SW 1271 (cell line): ENCODE measurements at places on chromosomes 3 and 15.
A peak's percentile ranks its signal among the peaks of the same experiment; 100 is the strongest.

- no peak for DNase-seq
Observed at GRCh38 chr3:170096342-170096741, 58.5 kb downstream of the GPR160 start.

DNA sequence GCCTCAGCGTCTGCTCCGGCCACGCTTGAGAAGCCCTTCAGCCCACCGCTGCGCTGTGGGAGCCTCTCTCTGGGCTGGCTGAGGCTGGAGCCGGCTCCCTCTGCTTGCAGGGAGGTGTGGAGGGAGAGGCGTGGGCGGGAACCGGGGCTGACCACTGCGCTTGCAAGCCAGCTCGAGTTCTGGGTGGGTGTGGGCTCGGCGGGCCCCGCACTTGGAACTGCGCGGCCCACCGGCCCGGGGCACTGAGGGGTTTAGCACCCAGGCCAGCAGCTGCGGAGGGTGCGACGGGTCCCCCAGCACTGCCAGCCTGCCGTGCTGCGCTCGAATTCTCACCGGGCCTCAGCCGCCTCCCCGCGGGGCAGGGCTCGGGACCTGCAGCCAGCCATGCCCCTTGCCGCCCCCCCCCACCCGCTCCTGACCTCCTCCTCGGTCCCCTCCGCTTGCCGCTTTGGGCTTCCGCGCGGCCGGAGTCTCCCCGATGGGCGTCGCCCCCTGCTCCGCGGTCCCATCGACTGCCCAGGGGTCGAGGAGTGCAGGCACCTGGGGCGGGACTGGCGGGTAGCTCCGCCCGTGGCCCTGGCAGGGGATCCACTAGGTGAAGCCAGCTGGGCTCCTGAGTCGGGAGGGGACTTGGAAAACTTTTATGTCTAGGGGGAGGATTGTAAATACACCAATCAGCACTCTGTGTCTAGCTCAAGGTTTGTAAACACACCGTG is 106.7 kb downstream of the RAP2B start:
- no peak for DNase-seq

DNA sequence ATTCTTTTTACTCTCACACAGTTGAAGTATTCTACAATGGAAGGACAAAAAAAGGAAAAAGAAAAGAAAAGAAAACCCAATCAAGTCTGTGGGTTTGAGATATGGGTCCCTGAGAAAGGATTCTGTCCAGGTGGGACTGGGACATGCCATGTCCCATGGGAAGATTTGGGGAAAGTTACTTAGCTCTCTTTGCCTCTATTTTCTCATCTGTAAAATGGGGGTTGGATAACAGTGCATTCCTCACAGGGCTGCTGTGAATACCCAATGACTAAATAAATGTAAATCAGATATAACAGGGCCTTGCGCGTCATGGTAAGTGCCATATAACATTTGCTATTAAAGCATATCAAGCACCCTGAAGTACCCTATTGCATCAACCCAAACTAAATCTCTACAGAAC is 105.7 kb downstream of the CPN2 start:
- DNase-seq: no peak

DNA sequence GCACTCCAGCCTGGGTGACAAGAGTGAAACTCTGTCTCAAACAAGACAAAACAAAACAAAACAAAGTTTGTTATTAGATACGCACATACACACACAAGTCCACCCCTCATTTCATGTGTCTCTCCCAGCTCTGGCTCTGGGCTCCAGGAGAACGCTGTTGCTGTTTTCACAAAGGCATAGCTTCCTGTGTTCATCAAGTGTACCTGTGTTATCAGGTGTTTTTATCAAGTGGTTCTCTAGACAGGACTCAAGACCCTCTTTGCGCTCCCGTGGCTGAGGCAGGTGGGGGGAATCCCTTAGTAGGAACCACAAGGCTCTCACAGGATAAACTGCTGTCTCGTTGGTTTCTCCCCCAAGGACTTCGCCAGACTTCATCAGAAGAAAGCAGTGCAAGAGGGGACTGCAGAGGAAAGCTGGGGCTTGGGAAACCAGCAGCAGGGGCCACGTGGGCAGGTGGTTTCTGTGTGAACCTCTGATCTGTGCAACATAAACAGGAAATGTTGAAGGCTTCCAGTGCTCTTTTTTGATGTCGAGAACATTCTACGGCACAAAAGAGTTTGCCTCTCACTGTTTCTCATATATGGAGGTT is 6.9 kb upstream of the PPP1R2 start:
- DNase-seq: no peak

DNA sequence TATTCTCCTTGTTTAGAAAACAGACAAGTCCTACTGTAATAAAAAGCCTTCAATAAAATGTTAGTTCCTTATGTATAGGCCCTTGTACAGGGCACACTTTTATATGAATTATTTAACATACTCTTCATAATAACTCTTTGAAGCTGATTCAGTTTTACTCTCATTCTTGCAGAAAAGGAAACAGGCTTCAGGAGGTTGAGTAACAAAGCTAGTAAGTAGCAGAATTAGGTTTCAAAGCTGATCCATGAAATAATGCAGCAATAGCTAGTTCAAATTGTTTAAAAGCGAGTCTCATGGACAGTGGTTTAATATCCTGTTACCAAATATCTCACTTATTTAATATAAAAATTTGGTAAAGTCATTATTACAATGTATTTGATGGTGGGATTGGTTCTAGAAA is 25.0 kb downstream of the TCF12 start:
- DNase-seq: no peak

GRCh38 chr3:24062916-24063315 is 117.8 kb downstream of the NR1D2 start:
- no peak for DNase-seq

DNA sequence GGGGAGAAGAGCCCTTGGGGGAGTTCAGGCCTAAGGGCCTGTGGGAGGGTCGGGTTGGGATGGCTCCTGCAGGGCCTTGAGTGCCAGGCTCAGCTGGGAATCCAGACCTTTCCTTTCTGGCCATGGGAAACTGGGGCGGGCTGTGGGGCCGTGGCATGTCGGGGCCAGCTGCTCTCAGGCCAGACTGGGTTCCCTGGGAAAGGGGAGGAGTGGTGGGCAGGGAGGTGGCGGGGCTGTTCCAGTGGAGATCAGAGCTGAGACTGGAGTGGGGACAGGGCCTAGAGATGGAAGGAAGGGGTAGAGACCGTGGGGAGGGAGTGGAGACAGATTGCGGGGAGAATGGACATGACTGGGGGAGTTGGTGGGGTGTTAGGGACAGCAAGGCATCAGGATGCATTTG is 20.3 kb downstream of the FBLN2 start:
- no peak for DNase-seq

DNA sequence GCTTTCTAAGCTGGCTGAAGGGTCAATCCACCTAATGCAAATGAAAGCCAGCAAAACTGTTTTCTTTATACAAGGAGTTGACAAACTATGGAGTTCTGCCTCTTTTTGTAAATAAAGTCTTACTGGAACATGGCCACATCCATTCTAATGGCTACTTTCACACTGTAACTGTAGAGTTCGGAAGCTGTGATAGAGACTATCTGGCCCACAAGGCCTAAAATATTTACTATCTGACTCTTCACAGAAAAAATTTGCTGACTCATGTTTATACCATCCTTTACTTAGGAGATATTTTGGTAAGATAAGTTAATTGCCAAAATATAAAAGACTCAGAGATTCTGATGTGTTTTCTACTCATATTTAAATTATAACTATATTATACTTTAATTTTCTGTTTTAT is 93.7 kb upstream of the GK5 start:
- DNase-seq: peak; percentile 9

- DNase-seq: no peak
Observed at GRCh38 chr15:100265641-100266035, 76.1 kb downstream of the ADAMTS17 start.

GRCh38 chr3:49649576-49649975 is 24.6 kb upstream of the APEH start:
- no peak for DNase-seq

DNA sequence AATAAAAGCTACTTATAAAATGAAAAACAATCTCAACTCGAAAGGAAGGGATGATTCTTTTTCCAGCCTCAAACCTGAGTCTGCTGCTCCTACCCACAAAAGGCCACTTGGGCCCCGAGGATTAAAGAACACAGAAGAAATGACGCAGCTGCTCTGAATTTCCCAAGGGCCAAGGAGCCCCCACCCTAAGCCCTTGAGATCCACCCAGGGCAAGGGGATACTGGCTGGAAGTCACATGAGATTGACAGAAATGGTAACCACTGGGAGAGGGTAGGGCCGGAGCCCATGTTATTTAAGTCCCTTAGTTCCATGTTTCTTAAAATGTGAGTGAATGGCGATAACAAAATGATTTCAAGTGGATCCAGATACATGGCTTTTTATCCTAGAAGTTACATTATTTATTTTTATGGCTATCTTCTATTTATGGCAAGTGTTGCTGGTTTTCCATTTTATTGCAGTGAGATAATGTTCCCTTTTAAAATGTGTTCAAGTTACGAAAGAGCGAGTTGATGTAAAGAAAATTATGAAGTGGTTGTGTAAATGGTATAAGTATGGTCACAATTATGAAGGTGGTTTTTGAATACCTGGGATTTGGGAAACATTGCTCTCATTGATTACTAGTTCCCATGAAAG is 16.8 kb downstream of the IGDCC4 start:
- no peak for DNase-seq

- no peak for DNase-seq
Observed at GRCh38 chr15:82909080-82909815, 43.3 kb downstream of the HOMER2 start.

DNA sequence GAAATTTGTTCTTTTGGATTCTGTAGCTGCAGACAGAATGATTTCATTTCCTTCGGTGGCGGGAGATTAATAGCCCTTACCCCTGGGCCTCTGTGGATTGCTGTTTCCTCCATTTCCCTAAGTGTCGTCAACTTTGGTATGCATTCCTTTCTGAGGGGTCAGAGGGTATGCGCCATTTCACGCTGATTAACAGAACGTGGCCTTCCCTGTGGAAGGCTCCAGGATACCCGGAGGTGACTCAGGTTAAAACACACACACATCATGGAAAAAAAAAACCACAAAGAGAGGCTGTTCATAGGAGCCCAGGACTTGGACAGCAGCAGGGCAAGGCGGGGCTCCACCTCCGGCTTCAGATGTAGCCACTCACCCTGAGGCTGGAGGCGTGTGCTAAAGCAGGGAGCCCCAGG is 51.9 kb downstream of the EPHB1 start:
- DNase-seq: peak; percentile 37

DNA sequence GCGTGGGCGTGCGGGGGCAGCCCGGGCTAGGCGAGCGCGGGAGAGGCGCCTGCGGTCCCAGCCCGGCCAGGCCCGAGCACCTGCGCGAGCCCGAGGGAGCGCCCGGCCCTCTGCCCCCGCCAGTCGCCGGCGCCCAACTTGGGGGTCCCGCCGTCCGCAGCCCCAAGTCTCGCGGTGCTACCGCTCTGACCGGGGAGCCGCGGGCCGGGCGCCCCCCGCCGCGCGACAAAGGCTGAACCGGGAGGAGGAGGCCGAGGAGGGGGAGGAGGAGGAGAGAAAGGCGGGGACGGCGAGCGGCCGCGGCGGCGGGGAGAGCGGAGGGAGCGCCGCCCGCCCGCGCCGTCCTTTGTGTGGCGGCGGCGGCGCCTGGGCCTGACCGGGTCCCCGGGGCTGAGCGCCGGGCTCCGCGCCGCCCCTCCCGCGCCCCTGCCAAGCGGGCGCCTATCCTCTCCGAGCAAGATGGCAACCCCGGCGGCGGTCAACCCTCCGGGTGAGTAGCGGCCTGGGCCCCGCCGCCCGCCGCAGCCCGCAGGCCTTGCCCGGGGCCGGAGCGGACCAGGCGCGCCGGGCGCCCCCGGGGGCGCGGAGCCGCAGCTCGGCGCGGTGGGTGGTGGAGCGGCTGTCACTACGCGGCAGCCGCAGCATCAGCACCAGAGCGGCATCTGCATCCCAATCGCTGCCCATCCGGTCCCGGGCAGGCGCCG is at the start of gene ARNT2:
TSS of gene ARNT2 (plus strand) at position 326 of the 704 bp plus-strand sequence. CDS start at position 460, 134 bp downstream.
- no peak for DNase-seq
